Activated gamma-delta T cell (primary cell): ENCODE measurements at places on chromosomes 4 and X.

DNA sequence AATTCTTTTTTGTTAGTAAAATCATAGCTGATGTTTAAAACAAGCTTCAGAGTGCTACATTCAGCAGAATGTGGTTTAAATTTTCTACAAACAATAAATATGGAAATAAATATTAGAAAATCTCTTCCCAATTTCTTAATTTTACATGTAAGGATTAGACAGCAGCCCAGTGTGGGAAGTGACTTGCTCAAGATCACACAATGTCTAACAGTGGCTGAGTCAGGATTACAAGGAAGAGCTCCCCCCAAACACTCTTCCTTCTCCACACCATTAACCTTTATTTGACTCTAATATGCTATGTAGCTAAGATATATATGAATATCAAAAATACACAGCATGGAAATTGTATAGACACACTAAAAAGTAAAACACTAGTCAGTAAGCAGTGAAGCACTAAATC, 59.5 kb downstream of the SLC10A7 start:
- DNase-seq = no peak

DNA sequence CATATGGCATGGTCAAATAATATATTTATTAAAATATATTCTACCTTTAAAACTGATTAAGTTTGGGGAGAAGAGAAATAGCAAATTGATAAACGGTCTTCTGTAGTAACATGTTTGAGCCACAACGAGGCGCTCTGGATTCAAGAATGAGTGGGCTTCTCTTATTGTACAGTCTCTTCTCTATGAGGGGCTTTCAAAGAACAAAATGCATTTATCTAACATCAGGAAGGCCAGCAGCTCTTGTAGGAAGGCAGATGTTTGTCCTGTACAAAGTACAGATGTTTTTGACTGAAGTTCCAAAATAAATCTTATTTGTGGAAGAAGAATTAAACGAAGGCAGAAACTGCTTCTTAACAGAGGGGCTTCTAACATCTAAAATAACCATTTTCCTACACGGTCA, 153.6 kb downstream of the RASL11B start:
- no peak for DNase-seq

- DNase-seq = no peak
Observed at GRCh38 chr4:82401600-82401999, 27.8 kb upstream of the HNRNPD start.

DNA sequence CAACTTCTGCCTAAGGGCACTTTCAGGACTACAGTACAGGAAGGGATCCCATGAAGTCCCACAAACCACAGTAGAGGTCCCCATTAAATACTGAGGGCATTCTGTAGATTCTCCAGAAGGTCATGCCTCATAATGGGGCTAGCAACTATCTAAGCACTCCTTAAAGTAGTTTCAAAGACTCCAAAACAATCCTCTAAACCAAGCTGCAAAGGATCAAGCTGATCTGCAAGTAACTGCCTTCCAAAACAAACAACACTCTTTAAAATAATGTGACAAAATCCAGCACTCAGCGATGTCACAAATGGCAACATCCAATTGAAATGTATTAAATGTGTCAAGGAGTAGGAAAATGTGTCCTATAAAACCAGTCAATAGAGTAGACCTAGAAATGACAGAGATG, 118.7 kb downstream of the FRYL start:
- DNase-seq = no peak
